ENCODE measurements at places on chromosomes 5 and 9. TPM values are rescaled to one million over a fixed set of nuclear protein-coding genes. Genes with fewer than 3 reads are reported as not detected.

DNA sequence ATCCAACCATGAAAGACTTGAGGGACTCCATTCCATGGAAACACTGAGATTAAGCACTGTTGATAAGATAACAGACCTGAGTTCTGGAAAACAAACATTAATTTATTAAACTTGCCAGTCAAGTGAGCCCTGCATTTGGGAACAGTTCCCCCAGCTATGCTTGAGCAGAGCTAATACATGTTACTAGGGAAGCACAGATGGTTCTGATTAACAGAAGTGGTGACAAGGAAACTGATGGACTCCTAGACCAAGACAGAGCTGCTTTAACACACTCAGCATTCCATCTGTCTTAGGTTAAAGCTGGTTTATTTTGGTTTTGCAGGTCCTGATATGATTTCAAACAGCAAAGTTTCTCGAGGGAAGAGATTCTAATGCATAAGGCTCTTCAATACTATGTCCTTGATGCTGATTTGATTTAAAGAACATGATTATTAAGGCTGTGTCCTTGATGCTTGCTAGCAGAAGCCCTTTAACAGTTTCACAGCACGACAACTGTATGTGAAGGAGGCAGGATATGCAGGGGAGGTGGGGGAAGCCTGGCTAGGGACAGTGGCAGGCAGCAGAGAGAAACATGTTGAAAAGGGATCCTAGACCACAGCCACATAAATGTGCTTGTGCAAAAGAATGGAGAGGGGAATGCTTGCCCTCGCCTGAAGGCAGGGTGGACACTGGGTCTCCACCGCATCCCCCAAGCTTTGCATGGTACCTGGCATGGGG is 66.2 kb downstream of the ACTBL2 start:
- H3K27me3 ChIP-seq, result no peaks in the 10 kb centered on the region
- DNase-seq, result no peak
- H3K27ac ChIP-seq, result no peak overlapping the region
- no peaks in the 10 kb centered on the region for H3K36me3 ChIP-seq
- peaks cover 25% of the 10 kb centered on the region for H3K4me1 ChIP-seq

GLRA1 gene
- total RNA-seq, result not detected

PCDHGA11 gene
- 11.6 TPM for total RNA-seq

DNA sequence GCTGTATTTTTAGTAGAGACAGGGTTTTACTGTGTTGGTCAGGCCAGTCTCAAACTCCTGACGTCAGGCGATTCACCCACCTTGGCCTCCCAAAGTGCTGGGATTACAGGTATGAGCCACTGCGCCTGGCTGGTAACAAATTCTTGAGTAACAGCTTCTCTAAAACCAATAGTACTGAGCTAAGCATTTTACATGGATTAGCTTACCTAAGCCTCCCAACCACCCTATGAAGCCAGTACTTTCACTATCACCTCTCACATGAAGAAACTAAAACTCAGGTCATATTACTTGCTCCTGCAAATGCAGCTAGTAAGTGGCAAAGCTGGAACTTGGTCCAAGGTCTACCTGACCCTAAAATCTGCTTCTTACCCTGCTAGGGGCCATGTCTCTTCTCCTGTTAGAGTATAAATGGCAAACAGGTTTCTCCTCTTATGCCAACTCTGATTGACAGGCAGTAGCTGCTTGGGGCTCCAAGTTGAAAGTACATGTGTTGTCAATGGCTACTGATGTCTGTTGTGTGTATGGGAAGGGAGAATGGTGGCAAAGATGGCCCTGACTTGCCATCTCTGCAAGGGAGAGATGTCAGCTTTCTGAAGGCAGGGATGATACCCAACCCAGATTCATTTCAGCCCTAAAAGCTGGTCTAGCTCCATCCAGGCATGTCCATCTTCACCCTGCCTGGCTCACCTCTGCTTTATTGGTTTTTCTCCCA is 4.0 kb downstream of the PHF19 start:
- no peak for DNase-seq
- no peak overlapping the region for H3K4me3 ChIP-seq
- H3K27me3 ChIP-seq, result no peaks in the 10 kb centered on the region
- peak overlapping the region; percentile 100 for H3K27ac ChIP-seq
- H3K36me3 ChIP-seq, result peaks cover 17% of the 10 kb centered on the region
- peaks cover 6% of the 10 kb centered on the region for H3K4me1 ChIP-seq

DYNC2I2 gene
- 43.9 TPM for total RNA-seq

All from thoracic aorta (tissue), 2 donors.